ENCODE measurements at places on chromosomes 3 and 15.

DNA sequence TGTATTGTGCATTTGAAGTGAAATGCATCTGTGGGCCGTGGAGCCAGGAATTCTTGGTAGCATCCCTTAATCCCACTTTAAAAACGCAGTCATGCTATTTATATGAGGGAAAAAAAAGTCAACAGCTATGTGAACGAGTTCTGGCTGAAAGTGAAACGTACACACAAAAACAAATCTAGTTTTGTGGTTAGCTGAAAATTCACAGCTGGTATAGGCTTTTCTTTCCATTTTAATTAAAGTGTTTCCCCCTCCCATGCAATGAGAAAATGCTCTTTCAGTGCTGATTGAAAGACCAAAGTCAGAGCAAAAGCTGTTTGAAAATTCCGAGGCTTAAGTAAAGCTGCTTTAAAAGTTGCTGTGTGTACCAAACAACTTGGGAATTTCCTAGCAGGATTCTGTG lies 297.4 kb downstream of the PLCL2 start:
- DNase-seq, result no peak
- H3K27me3 ChIP-seq, result no peaks in the 10 kb centered on the region
- H3K4me3 ChIP-seq, result no peak overlapping the region
- peaks cover 3% of the 10 kb centered on the region for H3K36me3 ChIP-seq
- H3K4me1 ChIP-seq, result no peaks in the 10 kb centered on the region

- H3K27me3 ChIP-seq, result no peaks in the 10 kb centered on the region
- H3K36me3 ChIP-seq, result no peaks in the 10 kb centered on the region
- peak overlapping the region; percentile 56 for H3K27ac ChIP-seq
- no peak for DNase-seq
Measured at GRCh38 chr3:16905704-16906103, 20.9 kb downstream of the PLCL2 start.

DNA sequence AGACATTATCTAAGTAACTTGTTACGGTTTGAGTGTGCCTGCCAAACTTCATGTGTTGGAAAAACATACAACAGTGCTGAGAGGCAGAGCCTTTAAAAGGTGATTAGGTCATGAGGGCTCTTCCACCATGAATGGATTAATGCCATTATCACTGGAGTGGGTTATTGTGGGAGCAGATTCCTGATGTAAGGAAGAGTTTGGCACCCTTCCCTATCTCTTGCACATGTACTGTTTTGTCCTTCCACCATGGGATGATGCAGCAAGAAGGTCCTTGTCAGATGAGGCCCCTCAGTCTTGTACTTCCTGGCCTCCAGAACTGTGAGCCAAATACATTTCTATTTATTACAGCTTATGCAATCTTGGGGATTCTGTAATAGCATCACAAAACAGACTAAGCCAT lies 413.9 kb downstream of the EPHA3 start:
- H3K4me3 ChIP-seq, result no peak overlapping the region
- no peak overlapping the region for H3K27ac ChIP-seq
- H3K36me3 ChIP-seq, result no peaks in the 10 kb centered on the region
- H3K27me3 ChIP-seq, result no peaks in the 10 kb centered on the region
- DNase-seq, result no peak
- no peaks in the 10 kb centered on the region for H3K4me1 ChIP-seq

DNA sequence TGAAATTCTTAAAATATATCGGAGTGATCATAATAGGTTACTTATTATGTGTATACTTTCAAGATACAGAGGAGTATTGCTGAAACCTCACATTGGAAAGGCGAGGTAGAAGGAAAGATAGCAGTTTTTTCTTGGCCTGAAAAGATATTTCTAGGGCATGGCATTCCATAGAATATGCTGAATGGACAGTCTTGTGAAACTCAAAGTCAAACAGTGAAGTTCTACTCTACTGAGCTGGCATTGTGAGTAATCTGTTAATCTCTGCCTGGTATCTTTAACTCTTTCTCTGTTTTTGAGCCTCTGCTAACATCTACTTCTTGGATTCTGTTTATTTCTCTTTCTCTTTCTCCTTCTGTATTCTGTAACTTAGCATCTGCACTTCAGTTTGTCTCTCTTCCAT lies 176.3 kb upstream of the ZBTB20 start:
- no peaks in the 10 kb centered on the region for H3K36me3 ChIP-seq
- H3K27me3 ChIP-seq, result no peaks in the 10 kb centered on the region
- DNase-seq, result no peak
- H3K27ac ChIP-seq, result no peak overlapping the region
- no peak overlapping the region for H3K4me3 ChIP-seq
- no peaks in the 10 kb centered on the region for H3K4me1 ChIP-seq

GRCh38 chr3:31132132-31132769 lies 237.8 kb upstream of the GADL1 start:
- H3K36me3 ChIP-seq, result no peaks in the 10 kb centered on the region
- no peak overlapping the region for H3K4me3 ChIP-seq
- no peak for DNase-seq
- no peaks in the 10 kb centered on the region for H3K4me1 ChIP-seq
